ENCODE measurements at places on chromosomes 5 and 9.

- no peak for DNase-seq
Observed at GRCh38 chr5:177431317-177432142, 5.1 kb downstream of the GRK6 start.

- DNase-seq: peak; percentile 57
Observed at GRCh38 chr5:150487199-150488061, 20.5 kb upstream of the NDST1 start.

GRCh38 chr5:148416921-148417320, 33.2 kb downstream of the FBXO38 start:
- DNase-seq: no peak

GRCh38 chr5:135215617-135216470, 181.8 kb upstream of the PITX1 start:
- DNase-seq: no peak

DNA sequence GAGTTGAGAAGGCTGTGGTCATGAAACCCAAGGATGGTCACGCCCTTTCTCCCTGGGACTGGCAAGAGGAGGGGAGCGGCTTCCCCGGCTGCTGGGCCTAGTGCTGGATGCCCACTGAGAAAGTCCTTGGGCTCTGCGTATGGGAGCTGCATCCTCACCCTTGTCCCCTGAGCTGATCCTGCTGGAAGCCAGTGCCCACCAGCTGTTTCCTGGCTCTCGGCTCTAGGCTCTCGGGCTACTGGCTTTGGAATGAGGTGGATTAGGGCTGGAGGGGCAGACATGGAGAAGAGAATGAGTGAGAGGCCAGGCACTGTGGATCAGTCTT, 149.3 kb upstream of the PPP1R26 start:
- DNase-seq: no peak

GRCh38 chr5:32595118-32595517, 9.8 kb downstream of the SUB1 start:
- DNase-seq: no peak

- no peak for DNase-seq
Observed at GRCh38 chr9:26462751-26463150, 429.9 kb downstream of the CAAP1 start.

DNA sequence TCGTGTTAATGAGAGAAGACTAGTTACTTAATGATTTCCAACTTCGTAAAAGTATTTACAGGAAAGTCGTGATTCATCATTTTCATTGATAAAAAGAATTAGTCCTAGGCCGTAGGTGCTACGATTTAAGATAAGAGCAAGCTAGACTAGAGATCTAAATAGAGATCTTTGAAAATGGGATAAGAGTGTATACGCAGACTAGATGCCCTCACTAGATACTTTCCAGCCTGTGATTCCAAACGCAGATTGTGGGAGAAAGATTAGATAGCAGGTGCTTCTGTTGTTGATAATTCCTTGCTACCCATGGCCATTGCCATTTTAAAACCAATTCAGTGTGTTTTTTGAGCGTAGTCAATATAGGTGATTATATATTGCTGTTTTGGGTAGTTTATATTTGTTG, 6.7 kb upstream of the SMIM15 start:
- DNase-seq: no peak

- DNase-seq: no peak
Observed at GRCh38 chr5:169507051-169507450, 76.5 kb upstream of the SPDL1 start.

- DNase-seq: no peak
Observed at GRCh38 chr5:148385094-148385493, 1.3 kb downstream of the FBXO38 start.

DNA sequence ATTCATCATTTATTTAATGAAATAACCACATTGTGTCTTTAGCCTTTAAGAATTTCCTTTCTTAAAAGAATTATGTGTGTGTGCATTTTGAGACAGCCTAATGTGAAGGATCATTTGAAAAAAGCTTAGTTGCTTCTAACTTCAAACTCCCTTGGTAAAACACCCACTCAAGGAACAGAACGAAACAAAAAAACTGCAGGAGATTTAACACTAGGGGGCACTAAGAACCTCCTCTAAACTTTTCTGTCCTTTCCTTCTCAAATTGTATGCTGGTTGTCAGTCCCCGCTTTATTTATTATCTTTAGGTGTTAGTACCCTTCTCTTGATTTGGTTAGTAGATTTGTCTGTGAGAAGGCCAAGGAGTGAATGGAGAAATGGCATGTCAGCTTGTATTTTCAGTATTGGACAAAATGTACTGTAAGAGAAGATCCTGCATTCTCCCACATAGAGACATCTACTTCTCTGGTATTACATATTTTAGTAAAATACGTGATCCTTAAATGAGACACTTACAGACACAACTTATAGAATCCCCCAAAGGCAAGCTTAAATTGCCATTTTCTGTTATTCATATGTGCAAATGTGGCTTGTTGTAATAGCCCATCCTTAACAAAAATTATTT, 229.7 kb downstream of the MRPS30 start:
- no peak for DNase-seq

- DNase-seq: no peak
Observed at GRCh38 chr9:89872426-89872912, 267.7 kb downstream of the GADD45G start.

GRCh38 chr5:169871826-169872490, 108.3 kb downstream of the INSYN2B start:
- DNase-seq: no peak

- peak; percentile 4 for DNase-seq
Observed at GRCh38 chr5:32504329-32504988, 59.9 kb upstream of the ZFR start.

GRCh38 chr5:72390836-72391235, 70.7 kb downstream of the PTCD2 start:
- no peak for DNase-seq

- peak; percentile 89 for DNase-seq
Observed at GRCh38 chr5:150058480-150059126, 27.8 kb downstream of the CSF1R start.

DNA sequence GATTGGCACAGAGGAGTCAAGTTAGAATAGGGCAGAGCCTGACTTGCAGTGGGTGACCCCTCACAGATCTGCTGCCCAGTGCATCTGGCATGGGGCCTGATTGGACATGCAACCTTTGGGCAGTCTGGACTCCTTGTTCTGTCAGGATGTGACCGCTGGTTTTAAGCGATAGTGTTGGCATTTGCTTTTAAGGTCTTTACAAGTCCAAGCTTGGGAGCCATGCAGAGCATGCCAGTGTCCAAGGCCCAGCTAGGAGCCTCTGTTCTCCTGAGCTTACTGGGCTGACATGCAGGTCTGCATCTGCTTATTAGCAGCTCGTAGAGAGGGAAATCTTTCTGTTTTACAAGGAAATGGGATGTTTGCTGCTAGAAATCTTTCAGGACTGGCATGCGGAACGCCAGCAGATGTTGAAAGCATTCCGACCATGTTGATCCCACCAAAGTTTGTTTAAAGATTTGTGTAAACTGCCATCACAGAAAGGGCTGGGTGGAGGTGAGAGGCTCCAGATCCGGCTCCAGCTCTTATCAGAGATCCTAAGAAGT, 27.5 kb downstream of the GADD45G start:
- DNase-seq: no peak

DNA sequence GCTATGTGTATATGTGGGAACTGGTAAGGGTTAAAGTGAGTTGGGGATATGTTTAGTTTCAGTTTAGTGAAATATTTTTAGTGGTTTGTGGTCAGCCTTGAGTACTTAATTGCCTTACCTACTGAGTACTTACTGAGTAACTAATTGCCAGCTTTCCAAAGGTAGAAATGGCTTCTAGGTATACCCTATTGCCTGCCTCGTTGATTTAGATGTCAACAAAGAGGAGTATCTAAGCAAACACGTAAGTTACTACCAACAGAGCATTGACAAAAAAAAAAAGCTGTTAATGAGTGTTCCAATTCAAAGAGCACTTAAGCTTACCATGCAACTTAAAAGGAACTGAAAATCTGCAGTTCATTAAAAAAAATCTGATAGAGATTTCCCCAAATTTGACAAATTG, 8.8 kb downstream of the ATP10B start:
- DNase-seq: no peak

- DNase-seq: no peak
Observed at GRCh38 chr9:75448281-75448680, 360.0 kb downstream of the OSTF1 start.

DNA sequence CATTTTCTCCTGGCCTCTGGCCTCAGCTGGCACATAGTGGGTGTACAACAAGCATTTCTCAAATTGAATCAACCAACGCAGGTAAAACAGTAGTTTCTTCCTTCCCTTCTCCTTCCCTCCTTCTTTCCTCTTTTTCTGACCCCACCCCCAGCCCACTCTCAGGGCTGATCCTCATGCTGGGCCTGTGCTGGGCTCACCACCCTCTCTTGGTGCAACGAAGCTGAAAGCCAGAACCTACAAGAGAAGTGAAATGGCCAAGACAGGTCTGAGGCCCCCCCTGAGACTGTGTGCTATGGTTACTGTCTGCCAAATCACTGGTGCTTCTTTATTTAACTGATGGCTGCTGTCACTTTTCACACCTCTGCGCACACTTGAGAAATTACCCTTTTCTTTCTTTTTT, 53.0 kb upstream of the BOD1 start:
- no peak for DNase-seq

DNA sequence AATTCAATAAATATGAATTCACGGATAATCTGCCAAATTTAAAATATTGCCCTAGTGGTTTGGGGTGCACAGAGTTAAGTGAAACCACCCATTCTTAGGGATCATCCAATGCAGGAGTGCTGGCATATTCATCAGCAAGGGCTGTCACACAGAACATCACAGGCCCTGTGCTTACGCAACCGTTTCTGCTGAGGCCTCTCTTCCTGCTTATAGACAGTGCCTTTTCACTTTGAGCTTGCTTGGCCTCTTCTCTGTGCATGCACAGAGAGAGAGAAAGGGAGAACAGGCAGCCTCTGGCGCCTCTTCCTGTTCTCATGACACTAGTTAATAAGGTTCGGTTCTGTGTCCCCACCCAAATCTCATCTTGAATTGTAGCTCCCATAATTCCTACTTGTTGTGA, 366.3 kb downstream of the ICE1 start:
- DNase-seq: no peak

- DNase-seq: no peak
Observed at GRCh38 chr5:136629125-136629792, 263.9 kb upstream of the TRPC7 start.

DNA sequence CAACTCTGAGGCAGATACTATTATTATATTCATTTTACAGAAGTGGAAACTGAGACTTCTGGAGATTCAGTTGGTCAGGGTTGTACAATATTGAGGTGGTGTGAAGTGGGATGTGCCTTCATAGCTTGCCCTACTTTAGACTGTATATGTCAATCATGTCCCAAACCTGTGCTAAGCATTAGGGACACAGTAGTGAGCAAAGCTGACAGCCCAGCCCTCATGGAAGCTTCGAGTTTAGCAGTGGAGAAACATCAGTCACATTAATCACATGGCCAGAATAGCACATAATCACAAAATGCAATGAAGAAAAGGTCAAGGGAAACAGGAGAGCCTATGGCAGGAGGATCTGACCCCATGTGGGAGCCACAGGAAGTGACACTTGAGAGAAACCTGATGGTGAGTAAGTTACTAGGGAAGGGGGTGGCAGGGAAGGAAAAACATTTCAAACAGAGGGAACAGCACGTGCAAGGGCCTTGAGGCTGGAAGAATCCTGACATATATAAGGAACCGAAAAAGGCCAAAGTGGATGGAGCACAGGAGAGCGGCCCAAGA, 20.5 kb upstream of the RALGPS1 start:
- DNase-seq: peak; percentile 25

DNA sequence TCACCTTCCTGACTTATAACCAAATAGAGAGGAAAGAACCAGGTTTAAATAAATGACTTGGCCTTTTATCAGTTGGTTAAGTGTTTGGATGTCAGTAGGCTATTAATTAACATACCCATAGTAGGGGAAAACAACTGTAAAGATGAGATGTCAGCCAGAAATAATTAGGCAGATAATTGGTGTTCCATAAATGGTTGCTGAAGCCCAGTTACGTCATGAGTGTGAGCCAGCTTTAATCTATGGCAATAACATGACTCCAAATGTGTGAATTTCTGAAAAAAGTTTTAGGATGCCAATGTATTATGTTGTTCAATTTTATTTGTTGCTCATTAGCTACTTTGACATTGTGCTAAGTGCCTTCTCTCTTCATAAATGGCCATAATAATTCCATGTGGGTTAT, 180.5 kb downstream of the FBXL7 start:
- DNase-seq: no peak

DNA sequence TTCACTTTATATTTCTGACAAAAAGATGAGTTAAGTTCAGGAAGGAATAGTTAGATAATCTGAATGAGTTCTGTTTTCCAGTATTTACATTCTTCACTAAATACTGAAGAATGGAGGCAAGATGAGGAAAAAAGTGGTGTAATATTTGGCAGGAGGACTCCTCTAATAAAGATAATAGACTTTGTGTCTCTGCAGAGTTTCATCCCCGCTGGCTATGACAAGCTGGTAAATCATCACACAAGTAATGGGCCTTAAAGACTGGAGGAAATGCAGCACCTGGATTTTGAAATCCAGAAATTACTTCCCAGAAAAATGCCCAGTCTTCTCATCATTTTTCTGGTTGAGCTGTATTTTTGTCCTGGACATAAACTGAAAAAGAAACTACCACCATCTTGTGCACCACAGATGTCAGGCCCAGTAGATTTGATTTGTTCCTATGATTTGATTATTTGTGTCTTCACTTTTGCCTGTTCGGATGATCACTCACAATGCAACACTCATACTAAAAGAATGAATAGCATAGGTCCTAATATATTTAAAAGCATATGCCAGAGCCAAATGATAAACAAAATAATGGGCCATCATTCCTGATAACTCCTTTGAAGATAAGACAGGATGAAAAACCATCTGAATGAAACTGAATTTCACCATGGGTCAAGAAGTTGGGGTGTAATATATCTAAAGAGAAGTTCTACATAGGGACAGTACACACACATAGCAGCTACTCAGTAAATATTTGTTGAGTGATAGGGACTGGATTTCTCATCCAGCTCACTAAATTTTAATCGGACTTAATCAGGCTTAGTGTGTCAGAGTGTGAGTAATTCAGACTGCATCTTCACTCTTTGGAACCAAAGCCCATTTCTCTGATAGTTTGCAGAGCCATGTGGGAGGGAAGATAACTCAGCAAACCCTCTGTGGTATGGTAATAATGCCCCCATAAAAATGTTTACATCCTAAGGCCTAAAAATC, 200.5 kb downstream of the HINT1 start:
- no peak for DNase-seq

DNA sequence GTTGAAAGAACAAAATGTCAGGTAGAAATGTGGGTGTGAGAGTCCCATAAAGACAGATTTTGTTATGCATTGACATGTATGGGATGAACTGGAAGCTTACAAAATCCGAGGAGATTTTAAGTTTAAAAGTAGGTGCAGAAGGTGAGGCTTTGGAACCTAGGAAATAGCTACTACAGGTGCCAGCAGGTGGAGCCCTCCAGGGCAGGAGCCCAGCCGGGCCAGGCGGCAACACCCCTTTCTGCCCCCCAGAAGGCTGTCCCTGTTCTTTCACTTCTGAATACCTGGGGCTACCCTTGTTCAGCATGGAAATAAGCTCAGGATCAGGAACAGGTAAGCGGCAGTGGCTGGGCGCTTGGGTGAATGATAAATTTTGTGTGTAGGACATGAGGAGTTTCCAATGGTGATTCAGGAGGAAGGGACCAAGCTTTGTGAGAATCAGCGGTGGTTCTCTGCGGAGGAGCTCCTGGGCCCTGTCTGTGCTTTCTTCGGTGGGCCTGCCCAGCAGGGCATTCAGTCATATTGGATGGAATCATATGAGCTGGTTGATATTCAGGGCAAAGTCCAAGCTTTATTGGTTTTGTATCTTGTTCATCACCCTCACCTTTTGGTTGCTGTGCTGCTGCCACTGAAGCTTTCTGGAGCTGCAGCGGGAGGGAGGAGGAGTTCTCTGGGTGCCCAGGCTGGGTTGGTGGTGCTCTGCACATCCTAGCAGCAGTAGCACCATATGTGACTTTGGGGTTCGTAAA, 12.3 kb downstream of the PCBD2 start:
- no peak for DNase-seq
